ENCODE measurements at places on chromosomes 16 and 17.
A peak's percentile ranks its signal among the peaks of the same experiment; 100 is the strongest.

DNA sequence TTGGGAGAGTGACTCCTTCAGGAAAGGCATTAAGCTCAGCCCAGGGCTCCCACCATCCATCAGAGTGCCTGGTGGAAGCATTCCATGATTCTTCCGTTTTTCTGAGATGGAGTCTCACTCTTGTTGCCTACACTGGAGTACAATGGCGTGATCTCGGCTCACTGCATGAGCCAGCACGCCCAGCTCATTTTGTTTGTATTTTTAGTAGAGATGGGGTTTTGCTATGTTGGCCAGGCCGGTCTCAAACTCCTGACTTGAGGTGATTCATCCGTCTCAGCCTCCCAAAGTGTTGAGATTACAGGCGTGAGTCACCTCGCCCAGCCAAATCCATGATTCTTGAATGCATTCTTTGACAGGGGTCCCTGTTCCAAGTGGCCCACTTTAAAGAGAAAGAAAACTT lies 23.1 kb downstream of the MIS12 start:
- DNase-seq = no peak

DNA sequence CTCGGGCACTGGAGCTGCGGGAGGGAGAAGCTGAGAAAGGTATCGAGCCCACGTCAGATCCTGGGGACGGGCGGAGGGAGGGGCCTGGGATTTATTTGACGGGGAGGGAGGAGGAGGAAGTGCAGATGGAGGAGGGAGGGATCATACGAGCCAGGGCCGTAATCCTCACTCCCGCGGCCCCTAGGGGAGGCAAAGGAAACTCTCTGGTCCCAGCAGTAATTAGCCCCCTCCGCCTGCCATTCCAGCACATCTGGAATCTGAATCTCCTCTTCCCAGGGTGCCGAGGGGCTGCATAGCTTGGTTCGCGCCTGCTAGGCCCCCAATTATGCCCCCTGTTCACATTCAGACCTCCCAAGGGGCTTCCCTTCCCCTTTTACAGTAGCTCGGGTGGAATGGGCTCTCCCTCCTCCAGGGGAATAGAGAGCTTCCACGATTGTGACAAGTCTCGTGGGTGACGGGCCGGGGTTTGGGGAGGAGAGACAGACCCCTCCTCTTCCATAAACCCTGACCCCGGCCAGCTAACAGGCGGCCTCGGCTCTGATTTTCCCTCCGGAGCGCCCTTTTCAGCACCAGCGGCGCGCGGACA lies at the start of gene SEZ6L2:
Gene SEZ6L2, minus strand, starts transcription at position 35 of the 586 bp plus-strand sequence. CDS start 531 bp downstream, outside the sequence.
- DNase-seq = peak; percentile 96

DNA sequence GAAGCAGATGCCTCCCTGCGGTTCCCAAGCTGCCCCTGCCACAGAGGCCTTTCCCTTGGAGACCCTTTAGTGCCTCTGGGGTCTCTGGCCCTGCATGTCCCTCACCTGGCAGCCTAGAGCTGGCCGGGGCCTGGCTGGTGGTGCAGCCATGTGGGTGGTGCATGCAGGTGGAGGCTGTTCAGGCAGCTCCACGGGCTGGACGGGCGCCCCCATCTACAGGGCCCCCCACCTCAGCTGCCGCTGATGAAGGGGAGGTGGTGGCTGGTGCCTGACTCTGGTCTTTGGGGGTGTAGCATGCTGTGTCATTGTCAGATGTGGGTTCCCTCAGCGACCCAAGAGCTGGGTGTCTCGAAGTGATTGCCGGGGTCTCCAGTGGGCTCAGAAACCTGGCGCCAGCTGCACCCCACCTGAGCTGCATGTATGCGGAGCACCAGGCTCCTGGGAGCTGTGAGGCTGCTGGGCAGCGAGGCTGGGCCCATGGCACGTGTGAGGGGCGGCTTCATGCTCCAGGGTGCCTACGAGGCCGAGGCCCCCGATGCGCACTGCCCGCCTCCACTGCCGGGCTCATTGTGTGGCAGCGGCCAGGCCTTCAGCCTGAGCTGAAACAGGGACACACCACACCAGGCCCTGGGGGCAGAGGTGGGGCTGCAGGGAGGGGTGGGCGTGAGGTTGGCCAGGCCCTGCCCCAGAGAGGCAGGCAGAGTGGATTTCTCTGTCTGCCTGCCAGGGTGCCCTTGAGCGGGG lies 57.0 kb downstream of the BAIAP2 start:
- DNase-seq = no peak

DNA sequence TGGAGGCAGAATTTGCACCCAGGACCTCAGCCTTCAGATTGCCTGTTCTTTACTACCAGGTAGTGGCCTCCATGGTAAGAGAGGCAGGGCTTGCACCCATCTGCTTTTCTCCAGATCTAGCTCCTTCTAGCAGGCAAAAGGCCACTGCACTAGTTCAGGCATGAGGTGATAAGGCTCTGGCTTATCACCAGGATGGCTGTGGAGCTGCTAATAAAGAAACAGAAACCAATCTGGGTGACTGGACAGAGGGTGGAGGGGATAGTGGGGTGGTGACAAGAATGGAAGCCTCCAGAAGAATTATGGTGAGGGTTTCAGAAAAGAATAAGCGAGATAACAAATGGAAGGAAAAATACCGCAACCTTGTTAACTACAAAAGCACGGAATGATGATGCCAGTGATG lies 15.5 kb upstream of the SUPT4H1 start:
- no peak for DNase-seq

DNA sequence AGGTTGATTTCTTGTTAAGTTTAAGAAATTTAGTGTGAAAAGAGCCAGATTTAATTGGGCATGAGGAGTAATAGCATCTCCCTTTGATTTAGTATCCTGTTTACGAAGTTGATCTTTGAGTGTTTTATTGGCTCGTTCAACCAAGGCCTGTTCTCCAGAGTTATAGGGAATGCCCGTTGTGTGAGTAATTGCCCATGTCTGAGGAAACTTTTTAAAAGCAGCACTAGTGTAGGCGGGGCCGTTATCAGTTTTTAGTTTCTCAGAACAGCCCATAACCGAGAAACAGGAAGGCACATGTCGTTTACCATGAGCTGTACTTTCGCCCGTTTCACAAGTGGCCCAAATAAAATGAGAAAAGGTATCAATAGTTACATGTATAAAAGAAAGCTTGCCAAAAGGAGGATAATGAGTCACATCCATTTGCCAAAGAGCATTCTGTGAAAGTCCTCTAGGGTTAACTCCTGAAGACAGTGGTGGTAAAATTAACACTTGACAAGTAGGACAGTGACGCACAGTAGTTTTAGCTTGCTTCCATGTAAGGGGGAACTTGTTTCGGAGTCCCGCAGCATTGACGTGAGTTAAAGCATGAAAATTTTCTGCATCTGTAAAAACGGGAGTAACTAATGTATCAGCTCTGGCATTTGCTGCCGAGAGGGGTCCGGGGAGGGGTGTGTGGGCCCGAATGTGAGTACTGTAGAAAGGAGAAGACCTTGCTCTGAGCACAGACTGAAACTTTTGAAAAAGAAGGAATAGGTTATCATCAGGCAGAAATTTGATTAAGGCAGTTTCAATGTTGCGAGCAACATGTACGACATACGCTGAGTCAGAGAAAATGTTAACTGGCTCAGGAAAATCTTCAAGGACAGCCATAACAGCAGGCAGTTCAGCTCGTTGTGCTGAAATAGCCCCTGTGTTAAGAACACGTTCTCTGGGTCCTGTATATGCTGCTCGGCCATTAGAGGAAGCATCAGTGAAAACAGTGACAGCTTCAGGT lies 18.5 kb upstream of the KCTD5 start:
- DNase-seq = no peak

GRCh38 chr17:1870592-1870991 lies 40.8 kb downstream of the RPA1 start:
- peak; percentile 28 for DNase-seq

DNA sequence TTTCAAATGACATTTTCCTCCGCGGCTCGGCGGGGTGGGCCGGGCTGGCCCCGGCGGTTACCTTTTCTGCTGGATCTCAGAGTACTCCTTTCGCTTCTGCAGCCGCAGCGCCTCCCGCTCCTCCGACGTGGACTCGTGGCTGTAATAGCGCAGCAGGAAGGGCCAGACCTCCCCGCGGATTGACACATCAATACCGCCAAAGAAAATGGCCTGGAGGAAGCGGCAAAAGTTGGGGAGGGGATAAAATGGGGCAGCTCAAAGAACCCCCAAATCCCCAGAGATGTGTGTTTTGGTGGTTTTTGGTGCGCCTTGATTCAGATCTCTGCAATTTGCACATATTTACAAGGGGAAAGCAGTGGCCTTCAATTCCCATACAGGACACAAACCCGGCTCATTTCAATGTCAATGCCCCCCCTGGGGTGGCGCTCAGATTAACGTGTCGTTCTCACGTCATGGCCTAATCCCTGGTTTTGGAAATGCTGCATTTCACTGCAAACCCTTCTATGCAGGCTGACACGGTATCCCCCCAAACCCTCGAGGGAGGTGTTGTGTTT lies 85.9 kb downstream of the TBC1D16 start:
- DNase-seq = no peak

DNA sequence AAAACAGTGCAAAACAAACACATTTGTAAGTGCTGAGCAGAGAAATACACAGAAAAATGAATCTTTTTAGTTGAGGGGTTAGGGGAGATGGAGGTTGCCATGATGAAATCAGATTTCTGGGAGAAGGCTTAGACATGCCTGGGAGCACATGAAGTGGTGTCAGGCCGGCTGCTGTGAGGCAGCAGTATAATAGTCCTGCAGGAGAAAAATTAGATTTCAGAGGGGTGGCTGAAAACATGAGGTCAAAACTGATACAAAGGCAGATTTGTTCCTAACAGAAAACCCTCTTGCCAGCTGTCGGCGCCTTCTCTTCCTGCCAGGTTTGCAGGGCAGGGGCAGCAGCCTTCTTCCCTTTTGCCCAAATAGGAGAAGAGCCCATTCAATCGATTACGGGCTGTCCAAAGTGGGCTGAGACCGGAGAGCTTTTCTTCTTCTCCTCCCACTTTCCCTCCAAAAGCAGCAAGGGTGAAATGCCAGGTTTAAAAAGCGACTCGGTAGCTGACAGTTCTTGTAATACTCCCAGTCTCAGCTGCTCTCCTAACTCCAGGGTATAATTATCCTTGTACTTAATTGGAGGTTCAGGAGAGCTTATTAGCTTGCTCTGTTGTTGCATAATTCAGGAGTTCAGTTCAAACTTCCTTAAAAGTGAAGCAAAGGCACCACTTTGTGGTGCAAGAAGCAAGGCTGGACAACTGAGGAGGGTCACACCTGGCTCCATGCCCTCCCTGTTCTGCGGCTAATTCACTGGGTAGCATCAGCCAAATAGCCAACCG lies 80.0 kb downstream of the PCTP start:
- no peak for DNase-seq

- DNase-seq = peak; percentile 48
Measured at GRCh38 chr17:39591958-39592954, 15.5 kb downstream of the NEUROD2 start.

- no peak for DNase-seq
Measured at GRCh38 chr16:68985855-68986254, 119.6 kb upstream of the HAS3 start.

DNA sequence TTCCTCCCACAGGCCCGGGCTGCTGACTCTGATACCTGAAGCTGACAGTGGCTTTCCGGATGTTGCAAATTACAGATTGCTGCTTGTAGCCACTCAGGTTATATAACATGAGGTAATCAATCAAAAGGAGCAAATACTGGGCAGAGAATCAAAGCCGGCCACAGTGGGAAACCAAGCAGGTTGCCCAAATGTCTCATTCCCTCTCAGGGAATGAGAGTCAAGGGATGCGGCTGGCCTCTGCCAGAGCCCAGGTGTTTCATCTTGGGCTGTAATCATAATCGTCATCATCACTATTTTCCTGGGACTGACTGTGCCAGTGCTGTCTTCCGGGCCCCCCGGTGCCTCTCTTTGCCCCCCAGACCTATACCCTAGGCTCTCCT lies 292.4 kb upstream of the FOXF1 start:
- no peak for DNase-seq

DNA sequence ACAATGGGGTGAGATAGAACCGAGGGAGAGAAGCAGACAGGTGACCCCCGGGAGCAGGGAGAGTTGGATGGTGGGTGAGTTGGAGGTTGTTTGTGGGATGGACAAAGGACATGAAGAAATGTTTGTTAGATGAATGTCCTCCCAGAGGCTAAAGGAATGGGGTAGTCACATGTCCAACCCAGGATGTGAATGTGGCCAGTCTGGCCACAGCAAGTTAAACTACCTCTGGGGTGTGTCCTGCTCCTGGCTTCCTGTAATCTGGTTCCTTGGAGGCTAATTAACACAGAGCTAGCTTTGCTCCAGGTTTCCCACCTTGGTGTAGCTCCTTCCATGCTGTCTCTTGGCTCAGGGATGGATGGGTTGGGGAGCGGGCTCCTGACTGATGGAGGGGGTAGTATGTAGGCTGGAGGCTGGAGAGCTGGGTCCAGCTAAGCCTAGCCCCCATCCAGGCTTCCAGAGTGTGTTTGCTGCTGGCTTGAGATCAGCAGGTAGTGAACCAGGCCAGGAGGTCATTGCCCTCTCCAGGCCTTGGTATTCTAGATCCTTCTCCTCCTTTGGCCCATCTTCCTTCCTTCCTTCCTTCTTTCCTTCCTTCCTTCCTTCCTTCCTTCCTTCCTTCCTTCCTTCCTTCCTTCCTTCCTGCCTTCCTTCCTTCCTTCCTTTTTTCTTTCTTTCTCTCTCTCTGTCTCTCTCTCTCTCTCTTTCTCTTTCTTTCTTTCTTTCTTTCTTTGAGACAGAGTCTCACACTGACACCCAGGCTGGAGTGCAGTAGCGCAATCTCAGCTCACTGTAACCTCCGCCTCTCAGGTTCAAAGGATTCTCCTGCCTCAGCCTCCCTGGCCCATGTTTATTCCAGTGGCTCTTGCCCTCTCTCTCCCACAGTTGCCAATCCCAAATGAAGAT lies 28.0 kb upstream of the UBE2G1 start:
- no peak for DNase-seq

- no peak for DNase-seq
Measured at GRCh38 chr17:14042411-14042810, 26.9 kb upstream of the COX10 start.

- DNase-seq = no peak
Measured at GRCh38 chr17:49887744-49888360, 40.0 kb upstream of the TAC4 start.

- DNase-seq = no peak
Measured at GRCh38 chr17:12028611-12029010, 7.9 kb downstream of the MAP2K4 start.

DNA sequence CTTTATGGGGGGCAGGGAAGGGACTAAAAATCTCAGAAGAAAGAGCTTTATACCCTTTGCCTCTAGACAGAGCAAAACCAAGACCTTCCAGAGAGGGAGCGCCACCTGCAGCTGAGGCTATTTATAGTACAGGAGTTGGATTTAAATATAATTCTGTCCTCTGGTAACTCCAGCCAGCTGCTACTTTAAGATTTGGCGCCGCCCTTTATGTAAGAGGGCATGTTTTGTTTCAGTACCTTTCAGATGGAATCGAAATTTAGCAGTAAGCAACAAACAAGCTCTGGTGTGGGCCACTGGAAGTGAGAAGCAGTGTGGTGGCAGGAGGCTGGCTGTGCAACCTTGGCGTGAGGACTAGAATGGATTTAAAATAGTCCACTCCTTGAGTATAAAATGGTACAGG lies 5.2 kb upstream of the GUCY2D start:
- peak; percentile 66 for DNase-seq

DNA sequence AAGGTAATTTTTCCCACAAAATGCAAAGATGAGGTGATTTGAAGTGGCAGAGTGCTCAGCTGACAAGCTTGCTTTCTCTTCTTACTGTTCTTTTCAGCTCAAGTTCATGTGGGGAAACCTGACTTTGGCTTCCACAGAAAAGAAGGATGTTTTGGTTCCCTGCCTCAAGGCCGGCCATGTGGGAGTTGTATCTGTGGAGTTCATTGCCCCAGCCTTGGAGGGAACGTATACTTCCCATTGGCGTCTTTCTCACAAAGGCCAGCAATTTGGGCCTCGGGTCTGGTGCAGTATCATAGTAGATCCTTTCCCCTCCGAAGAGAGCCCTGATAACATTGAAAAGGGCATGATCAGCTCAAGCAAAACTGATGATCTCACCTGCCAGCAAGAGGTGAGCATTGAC lies 18.4 kb upstream of the TMEM106A start:
- no peak for DNase-seq

GRCh38 chr17:45648642-45649041 lies 135.5 kb upstream of the CRHR1 start:
- no peak for DNase-seq

Measured in KBM-7 (cell line).